Hindlimb muscle (tissue), 1 donor: ENCODE measurements at places on chromosomes 11 and 22. TPM values are rescaled to one million over a fixed set of nuclear protein-coding genes. Genes with fewer than 3 reads are reported as not detected.
A peak's percentile ranks its signal among the peaks of the same experiment; 100 is the strongest.

CCDC87 gene
- 0.25 TPM for polyA plus RNA-seq

DNA sequence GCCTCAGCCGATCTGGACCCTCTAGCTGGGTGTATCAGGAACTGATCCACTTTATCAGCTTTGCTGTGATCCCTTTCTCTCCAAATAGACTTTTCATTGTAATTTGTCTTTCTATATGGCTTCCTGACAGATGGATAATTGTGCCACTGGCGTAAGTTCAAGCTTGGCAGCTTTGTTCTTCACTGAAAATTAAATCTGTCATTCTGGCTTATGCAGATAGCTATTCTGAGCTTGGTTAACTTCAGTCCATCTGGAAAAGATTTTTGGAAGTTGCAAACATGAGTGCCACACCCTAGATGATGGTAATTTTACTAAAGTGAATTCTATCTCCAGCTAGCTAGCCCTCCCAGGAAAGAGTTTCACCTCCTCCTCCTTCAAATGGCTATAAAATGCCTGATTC is 8.1 kb downstream of the OR5A2 start:
- no peak for DNase-seq

- DNase-seq = no peak
These were observed 131.2 kb upstream of the RCN1 start for GRCh38 chr11:31959716-31960115.

GRCh38 chr11:61499816-61500491 is 8.6 kb upstream of the LRRC10B start:
- DNase-seq = no peak

DNA sequence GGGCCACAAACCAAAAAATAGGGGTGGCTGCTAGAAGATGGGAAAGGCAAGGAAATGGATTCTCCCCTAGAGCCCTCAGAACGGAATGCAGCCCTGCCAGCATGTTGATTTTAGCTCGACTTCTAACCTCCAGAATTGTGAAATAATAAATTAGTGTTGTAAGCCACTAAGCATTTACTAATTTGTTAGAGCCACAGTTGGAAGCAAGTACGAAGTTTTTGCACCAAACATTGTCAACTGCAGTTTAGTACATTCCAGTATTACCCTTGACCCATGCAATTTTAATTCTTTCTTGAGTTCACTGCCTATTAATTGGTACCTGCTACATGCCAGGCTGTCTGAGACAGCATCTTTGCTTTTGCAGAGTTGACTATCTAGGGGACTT is 32.2 kb downstream of the PARVA start:
- DNase-seq = no peak

DNA sequence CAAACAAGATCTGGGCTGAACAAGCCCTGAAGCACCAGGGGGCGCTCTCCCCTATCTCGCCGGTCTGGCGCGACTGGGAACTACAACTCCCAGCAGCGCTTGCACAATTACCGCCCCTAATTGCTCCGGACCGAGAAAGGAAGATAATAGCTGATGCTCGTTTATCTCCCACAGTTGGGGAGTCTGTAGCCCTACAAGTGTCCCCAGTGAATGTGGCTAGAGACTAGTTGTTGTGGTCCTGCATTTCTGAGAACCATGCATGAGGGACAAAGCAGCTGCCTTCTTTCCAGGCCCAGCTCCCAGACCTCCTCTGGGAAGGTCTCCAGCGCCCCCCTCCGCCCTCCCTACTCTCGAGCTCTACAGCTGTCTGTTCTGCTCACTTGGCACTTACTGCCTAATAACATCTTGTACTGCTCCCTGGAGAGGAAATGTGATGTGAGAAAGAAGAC is 34.4 kb downstream of the NRXN2 start:
- DNase-seq = peak; percentile 92
